Stimulated activated CD8-positive, alpha-beta memory T cell treated with anti-CD3 and anti-CD28 coated beads, Interleukin-7, amount 100 ng/mL, for 4 hours (primary cell): ENCODE measurements at places on chromosomes 13 and 19.
A peak's percentile ranks its signal among the peaks of the same experiment; 100 is the strongest.

DNA sequence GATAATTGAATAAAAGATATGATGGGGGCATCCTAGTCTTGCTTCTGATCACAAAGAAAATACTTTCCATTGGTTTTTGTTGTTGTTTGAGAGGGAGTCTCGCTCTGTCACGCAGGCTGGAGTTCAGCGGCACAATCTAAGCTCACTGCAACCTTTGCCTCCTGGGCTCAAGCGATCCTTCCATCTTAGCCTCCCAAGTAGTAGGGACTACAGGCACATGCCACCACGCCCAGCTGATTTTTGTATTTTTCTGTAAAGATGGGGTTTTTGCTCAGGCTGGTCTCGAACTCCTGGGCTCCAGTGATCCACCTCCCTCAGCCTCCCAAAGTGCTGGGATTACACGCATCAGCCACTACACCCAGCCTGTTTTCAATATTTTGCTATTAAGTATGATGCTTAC, 17.1 kb upstream of the PSMC4 start:
- no peak for DNase-seq

DNA sequence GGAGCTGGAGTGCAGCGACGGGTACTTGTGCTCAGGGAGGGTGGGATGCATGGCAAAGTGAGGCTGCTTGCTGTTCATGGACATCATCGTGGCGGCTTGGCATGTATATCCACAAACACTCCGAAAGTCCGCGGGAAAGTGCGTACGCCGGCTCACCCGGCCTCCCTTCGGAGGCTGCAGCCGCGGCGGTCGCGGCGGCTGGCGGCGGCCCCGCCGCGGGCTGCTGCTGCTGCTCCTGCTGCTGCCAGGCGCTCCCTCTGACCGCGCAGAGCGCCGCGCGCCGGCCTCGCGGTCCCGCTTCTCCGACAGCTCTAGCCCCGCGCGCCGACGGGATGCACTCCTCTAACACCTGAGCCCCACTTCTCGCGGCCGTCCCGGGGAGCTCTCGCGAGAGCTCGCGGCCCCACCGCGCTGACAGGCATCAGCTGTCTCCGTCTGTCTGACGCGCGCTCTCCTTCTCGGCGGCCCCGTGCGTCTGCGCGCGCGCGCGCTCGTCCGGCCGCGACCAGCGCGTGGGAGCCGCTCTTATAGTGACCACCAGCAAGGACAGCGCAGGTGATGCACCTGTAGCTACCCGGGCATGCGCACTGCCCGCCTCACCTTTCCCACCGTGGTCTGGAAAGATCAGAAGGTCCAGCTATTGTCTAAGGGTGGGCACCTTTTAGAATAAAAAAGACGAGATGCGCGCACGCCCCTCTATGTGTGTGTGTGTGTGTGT, at the start of gene POU4F1:
Gene POU4F1 (minus strand): TSS at position 313 of the 718 bp plus-strand sequence. CDS start 226 bp downstream, at position 87.
- DNase-seq, result peak; percentile 49

- DNase-seq, result no peak
Measured at GRCh38 chr13:25890671-25891212, 161.1 kb downstream of the SHISA2 start.

DNA sequence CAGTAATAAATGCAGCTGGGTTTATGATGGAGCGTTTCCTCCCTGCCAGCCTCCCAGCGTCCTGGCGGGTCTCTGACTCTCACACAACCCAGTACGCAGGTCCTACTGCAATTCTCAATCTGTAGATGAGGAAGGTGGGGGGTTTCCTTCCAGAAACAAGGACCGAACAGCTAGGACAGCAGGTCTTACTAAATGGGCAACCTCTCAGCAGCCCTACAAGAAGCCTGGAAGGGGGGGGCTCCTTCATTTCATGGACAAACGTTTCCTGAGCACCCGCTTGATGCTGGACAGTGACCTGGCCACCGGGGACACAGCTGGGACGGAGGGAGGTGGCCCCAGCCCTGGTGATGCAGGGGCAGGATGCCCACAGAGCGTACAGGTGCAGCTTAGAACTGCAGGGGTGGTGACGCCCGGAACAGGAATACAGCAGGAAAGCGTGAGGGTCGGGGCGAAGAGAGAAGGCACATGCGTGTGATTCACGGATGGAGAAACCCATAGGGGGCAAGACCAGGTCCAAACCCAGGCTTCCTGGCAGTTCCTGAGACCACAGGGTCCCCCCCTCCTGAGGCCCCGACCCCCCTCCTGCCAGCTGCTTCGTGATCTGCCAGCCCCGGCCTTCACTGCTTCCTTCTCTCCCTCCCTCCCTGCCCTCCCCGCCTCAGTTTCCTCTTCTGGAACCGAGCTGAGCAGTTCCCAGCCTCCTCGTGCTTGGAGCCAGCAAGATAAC, 732 bp upstream of the C2CD4C start:
- DNase-seq, result no peak

GRCh38 chr19:47002106-47002766, 17.4 kb upstream of the NPAS1 start:
- no peak for DNase-seq

- DNase-seq, result peak; percentile 50
Measured at GRCh38 chr13:20924758-20925394, 22.3 kb upstream of the XPO4 start.

- no peak for DNase-seq
Measured at GRCh38 chr13:43260999-43261398, 237.6 kb downstream of the DNAJC15 start.

- no peak for DNase-seq
Measured at GRCh38 chr13:46345866-46346265, 41.2 kb downstream of the RUBCNL start.

- no peak for DNase-seq
Measured at GRCh38 chr13:23820530-23820929, 68.7 kb downstream of the MIPEP start.

DNA sequence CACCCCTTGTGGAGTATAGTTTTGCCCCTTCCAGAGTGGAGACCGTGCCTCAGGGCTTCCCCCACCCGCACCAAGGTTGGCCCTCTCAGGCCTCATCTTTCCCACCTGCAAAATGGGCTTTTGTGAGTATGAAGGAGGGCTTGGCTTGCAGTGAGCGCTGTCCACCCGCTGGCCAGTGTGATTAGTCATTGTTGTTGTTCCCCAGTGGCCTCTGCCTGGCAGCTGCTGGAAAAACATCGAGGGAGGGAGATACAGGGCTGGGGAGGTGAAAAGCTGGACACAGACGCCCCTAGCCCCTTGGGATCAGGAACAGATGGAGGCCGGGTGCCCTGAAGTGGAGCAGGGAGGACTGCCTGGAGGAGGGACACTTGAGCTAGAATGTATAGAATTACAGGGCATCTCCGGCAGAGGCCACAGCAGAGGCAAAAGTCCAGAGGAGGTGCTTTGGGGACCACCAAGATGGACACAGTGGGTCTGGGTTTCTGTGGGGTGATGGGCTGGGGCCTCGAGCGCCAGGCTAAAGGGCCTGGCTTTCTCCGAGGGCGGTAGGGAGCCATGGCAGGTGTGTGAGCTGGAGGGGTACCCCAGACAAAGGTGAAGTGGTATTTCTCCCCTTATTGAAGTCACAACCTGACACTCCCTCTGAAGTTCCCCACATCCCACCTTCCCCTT, 3.9 kb upstream of the IL12RB1 start:
- DNase-seq, result no peak

DNA sequence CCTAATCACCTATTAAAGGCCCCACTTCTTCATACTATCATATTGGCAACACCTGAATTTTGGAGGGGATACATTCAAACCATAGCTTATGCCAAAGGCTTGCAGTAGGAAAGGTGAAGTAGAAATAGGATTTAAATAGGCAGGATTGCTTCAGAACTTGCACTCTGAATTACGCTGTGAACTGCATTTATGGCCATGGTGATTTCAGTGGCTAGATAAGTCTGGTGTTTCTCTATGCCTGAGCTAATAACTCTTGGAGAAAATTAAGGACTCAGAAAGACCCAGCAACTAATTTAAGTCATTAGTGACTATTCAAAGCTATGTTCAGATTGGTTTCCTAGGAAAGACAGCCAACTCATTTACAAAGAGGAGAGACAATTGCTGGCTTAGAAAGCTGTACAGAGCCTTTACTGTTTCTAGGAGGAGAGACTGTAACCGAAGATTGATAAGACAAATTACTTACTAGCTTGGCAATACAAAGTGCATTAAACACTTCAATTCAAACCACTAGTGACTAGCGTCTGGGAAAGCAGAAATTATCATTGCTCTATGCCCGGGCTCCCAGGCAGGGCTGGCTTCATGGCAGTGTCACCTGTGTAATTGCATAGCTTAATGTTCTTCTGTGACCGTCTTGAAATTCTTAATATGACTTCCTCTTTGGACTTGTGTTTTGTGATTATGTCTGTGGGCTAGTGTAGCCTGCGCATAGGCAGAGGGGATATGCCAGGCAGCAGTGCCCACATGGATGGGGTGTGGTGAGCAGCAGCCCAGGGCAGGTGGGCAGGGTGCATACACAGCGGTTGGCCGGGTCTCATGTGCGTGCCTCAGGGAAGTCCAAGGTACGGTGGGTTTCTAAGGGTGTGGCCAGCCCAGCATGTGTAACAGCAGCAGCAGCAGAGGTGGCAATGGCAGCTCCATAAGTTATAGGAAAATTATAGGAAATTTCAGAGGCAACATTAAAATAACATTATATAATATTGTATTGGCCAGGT, 60.1 kb downstream of the KL start:
- no peak for DNase-seq

- DNase-seq, result no peak
Measured at GRCh38 chr13:52130641-52131040, 1.8 kb upstream of the NEK5 start.

- DNase-seq, result no peak
Measured at GRCh38 chr13:101019126-101019525, 344.5 kb upstream of the TMTC4 start.

DNA sequence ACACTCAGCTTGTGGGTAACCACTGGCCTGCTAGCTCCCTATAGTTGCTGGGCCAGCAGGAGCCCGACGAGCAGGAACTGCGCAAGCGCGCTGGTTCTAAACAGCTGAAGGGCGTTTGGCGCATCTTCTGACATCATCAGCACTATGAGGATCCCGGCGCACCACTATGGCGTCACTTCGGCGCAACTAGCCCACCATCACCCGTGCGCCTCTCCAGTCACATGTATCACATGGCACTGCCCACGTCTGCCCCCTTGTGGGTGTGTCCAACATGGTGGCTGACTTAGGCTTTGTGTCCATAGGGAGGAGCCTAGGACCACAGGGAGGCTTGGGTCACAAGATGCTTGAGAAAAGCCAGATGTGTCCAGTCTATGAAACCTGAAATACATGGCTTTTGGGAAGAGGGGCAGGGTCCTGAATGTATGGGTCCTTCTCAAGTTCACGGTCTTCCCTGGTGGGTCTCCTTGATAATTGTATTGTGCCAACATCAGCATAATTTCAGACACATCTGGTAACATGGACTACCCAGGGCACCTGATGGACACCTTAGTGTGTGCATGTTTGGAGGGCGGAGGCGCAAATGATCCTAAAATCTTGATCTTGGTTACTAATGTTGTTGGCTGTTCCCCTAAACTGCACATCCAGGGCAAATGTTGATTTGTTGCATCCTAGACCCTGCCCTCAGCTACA, 18.0 kb downstream of the KLK4 start:
- DNase-seq, result no peak

DNA sequence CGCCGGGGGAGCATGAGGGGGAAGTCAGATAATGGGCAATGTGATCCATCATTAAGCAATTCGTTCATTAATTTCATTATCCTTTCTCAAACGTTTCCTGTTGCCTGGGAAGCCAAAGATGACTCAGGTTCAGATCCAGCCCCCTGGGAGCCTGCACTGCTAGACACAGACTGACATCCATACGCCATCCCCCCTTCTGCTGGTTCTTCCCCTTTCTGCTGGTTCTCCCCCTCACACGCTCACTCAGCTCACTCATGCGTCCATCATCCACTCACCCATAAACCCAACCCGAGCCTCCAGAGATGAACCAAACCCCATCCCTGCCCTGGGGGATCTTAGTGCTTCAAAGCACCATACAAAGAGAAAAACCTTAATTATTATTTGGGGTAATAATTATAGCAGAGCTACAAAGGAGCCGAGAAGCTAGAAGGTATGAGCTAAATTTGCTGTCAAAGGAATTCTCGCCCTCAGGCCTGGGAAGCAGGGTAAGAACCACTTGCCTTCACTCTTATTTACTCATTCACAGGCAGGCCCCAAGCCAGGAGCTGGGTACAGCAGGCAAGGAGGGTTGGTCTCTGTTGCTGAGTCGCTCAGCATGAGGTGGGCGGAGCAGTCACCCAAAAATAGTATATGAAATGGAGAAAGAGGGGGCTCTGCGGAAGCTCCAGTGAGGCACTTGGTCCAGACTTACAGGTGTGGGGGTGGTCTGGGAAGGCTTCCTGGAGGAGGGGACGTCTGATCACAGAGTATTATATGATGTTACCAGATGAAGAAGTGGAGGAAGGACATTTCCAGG, 7.0 kb upstream of the ZNF444 start:
- DNase-seq, result no peak

DNA sequence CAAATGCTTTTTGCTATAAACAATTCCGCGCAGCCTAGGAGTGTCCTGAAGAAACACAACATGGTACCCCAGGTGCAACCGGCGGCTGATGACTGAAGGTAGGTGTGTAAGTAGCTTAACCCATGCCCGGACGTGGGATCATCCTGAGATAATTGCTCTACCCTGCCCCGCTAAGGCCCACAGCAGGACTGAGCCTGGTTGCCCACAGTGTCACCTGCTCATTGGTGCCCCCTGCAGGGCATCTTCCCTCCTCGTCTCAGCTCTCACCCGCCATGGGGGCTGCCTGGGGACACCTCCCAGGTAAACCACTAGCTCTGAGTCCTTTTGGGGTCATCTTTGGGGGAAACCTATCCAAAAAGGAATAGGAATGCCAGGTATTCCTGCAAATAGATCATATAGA, 22.3 kb downstream of the TMEM161A start:
- no peak for DNase-seq

GRCh38 chr19:40348961-40349507, 539 bp downstream of the PLD3 start:
- no peak for DNase-seq

DNA sequence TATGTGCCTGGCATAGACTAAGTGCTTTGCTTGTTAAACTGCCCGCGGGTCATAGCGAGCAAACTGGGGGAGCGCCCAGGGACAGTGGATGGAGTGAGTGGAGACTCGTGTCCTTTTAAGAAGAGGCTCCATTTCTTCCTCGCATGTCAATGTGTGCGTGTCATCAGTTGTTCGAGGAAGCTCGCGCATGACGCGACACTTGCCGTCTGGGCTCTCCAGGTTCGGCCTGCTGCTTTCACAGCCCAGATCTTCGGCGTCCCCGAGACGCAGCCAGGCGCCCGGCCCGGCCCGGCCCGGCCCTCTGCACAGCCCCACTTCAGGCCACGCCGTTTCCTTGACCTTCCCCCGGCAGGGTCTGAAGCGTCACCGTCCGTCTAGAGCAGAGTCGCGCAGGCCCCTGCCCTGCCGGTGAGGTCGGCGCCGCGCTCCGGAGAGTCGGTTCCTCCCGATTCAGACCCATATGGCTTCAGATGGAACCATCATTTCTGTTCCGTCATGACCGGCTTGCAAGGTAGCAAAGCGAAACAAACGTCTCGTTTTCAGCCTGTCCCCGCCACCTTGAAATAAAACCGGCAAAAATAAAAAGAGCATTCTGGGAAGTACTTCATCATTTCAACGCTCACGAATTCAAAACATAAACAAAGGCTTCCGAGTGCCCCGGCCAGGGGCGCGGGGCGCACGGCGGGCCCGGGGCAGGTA, 599 bp upstream of the ARHGEF7 start:
- no peak for DNase-seq

- no peak for DNase-seq
Measured at GRCh38 chr19:46101293-46101692, 23.2 kb downstream of the IGFL3 start.
